ENCODE measurements at places on chromosomes 6 and 20.

DNA sequence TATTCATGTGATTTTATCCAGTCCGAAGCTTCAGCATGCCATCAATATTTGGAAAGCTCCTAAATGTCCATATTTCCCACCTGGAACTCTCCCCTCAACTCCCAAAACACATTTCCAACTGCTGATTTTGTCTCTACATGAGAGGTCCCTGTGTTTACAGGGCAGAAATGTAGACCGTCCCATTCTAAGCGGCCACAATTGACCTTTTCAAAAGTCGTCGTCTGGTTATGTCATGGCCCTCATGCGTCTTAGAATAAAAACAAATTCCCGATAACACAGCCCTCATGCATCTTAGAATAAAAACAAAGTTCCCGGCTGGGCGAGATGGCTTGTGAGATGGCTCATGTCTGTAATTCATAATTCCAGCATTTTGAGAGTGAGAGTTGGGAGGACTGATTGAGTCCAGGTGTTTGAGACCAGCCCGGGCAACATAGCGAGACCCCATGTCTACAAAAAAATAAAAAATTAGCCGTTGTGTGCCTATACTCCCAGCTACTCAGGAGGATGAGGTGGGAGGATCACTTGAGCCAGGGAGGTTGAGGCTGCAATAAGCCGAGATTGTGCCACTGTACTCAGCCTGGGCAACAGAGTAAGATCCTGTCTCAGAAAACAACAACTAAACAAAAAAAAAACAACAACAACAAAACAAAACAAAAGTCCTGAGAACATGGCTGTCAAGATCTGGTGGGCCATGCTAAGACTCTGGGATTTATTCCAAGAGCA is 6.4 kb upstream of the ZNF217 start:
- no peak for DNase-seq

DNA sequence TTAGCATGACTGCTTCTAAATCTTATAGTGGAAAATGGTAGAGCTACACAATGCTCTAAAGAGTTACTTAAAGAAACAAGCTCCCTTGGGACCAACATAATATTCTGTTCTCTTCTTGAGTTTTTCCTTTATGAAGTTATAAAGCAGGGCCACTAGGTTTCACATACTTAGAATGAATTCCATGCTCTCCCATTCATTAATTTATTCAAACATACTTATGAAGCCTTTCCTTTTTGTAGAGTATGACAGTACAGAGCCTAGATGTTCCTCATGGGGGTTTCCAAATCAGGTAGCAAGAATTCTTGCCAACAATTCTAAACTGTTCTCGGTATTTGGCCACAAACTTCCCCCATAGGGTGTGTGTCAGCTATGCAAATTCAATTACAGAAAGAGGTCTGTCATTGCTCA is 20.6 kb upstream of the FABP7 start:
- DNase-seq = no peak

- DNase-seq = no peak
These were observed 53.0 kb upstream of the NOP56 start for GRCh38 chr20:2599288-2600006.

DNA sequence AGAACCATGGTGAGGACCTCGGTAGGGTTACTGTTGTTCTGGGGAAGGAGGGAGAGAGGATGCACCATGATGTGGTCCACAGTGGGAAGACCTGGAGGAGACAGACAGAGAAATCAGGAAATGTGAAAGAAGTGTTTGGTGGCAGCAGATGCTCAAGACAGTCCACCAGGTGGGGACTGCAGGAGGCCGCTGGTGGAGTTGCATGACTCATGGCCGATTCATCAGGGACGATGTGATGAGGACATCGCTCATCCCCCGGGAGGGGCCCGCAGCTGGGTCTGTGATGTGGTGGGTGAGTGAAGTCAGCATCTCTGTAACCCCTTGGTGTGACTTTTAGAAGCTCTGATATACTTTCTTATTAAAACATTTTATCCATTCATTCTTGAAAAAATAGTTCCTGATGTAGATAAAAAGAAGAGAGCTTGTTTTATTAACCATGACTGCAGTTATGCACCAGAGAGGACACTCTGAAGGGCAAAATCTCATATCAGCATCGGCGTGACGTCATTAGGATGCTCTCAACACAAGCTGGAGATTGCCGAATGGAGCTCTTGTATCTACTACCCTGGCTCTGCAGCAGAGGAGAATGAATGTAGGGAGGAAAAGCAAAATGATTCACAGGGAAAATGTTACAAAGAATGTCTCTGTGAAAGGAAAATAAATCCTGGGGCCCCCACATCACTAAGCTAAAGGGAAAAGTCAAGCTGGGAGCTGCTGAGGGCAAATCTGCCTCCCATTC is 71.2 kb downstream of the RAMACL start:
- peak; percentile 79 for DNase-seq

GRCh38 chr20:60921022-60921622 is 330.9 kb upstream of the CDH4 start:
- peak; percentile 13 for DNase-seq

GRCh38 chr20:43383026-43383795 is 74.5 kb upstream of the SRSF6 start:
- DNase-seq = no peak

- no peak for DNase-seq
These were observed 141.3 kb upstream of the EXOC2 start for GRCh38 chr6:834190-834589.

DNA sequence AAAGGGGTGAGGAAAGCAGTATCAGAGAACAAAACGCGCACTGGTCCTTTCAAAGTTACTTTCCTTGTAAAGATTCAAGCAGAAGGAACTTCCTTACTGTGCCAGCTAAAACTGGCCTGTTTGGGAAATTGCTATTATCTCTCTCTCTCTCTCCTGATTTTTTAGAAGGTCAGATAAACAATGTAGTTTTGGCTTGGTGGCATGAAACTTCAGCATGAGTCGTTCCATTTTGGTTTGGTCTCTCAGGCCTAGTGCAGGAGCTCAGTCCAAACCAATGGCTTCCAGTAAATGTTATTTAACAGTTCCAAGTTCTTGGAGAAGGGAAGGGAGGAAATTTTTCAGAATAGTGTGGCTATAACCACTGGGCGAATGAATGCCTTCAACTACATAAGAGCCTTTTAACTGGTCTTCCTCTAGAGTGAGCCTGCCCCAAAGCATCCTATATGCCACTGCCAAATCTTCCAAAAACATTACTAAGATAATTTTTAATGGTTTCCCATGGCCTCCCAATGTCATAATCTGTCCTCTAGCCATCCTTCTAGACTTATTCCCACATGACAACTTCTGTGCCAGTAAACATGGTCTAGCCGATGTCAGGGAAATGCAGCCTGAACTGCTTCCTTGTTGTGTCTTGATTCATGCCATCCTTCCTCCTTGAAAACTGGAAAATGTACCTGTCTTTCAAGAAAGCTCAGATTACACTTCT is 9.1 kb upstream of the SNX9 start:
- peak; percentile 63 for DNase-seq

GRCh38 chr6:143964674-143965081 is 43.4 kb downstream of the PLAGL1 start:
- DNase-seq = no peak

DNA sequence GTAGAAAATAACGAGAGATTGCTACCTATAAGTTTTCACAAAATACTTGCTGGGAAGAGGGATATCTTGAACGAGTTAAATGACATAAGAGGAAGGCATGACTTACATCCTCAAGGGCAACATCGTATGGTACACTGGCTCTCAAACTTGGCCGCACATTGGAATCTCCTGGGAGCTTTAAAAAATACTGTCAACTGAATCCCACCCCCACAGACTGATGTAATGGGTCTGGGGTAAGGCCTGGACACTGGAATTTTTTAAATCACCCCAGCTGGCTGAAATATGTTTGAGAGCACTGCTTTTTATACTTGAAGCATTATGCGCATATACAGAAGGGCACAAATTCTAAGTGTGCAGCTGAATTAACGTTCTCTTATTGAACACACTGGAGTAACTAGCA is 8.0 kb upstream of the TSHZ2 start:
- DNase-seq = no peak

GRCh38 chr6:127514773-127515227 is 4.3 kb downstream of the MTCL3 start:
- peak; percentile 73 for DNase-seq

GRCh38 chr6:150702675-150703074 is 103.0 kb downstream of the PLEKHG1 start:
- DNase-seq = no peak

- DNase-seq = no peak
These were observed 147.8 kb downstream of the MACROD2 start for GRCh38 chr20:14142964-14143627.

DNA sequence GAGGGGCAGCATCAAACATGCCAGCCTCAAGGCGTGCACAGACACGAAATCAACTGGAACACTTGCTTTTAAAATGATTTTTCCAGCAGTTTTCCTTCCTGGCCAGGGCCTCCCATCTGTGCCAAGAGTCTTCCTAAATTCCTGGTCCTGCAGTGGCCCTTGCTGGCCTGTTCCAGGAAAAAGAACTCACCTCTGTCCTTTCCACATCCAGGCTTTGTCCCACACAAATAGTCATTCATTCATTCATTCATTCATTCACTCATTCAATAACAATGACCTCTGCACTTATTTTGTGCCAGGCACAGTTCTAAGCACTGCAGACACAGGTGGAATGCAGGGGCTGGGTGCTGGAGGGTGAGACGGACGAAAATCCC is 89.0 kb upstream of the CCDC167 start:
- DNase-seq = no peak

DNA sequence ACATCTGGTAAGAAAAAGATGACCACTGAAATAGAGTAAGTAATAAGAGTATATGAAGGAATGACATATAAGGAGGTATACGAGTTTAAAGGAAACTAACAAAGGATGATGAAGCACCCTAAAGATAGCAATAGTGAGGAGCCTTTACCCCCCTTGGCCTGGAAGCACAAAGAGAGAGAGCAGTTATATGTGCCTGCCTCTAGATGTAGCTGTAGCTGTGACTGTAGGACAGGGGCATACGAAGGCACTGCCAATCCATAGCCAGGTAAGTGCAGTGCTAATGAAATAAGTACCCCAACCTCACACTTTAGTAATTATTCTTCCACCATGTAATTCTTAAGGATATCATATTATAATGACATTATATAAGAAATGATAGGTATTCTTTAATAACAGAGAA is 90.1 kb upstream of the FKBP1C start:
- no peak for DNase-seq

DNA sequence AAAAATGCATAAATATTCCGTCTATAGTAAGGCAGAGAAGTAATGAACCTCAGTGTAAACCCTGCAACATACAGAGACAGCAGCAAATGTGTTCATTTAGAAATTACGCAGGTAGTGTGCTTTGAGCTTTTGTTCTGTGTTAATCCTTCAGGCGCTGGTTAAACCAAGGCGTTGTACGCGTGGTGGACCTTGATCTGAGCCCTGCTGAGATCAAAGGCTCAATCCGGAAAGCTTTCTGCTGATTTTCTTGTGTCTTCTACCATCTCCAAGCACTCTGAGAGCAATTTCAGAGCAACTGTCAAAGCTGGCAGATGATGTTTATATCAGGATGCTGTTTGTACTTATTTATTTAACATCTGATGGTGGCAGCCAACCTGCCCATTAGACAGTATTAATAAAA is 382.8 kb downstream of the CDH26 start:
- no peak for DNase-seq

DNA sequence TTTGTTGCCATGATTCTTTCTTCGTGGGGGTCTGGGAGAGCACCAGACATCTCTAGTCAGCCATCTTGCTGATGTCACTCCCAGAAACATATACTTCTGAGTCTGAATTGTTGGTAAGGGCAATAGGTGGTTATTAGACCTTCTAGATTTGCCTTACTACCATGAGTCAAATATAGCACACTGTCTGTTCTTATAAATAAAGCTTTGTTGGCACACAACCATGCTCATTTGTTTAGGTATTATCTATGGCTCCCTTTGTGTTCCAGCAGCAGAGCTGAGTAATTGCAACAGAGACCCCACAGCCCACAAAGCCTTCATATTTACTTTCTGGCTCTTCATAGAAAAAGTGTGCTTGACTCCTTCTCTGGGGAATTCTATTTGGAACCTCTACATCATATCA is 62.9 kb downstream of the CDH26 start:
- no peak for DNase-seq

GRCh38 chr6:73505142-73505541 is 15.7 kb downstream of the EEF1A1 start:
- no peak for DNase-seq

DNA sequence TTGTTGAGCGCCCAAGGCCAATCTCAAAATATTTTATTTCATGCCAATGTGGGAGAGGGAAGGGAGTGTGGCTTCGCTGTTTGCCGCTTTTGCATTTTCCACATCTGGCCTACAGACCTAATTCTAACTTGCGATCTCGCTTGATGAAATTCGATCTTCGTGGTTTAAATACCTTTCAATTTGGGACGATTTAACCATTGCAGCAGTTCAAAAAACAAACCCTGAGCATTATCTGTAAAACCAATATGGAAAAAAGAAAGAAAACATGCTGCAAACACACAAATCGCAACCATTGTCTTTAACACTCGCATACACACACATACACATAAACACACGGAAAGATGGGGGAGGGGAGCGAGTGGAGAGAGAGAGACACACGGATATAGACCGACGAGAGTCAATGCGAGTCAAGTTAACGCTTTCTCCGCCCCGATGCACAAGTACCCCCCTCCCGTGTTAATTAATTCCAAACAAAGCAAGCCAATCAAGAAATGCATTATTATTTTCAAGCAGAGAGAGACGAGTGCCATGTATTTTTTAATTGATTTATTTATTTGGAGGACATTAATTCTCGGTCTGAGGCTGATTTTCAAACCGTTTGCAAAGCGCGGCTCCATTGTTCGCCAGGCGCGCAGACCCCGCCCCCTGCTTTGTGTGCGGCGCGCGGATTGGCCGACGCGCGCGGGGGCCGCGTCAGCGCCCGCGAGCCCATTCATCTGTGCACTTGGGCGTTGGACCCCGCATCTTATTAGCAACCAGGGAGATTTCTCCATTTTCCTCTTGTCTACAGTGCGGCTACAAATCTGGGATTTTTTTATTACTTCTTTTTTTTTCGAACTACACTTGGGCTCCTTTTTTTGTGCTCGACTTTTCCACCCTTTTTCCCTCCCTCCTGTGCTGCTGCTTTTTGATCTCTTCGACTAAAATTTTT is at the start of gene MARCKS:
MARCKS (plus strand) TSS at position 721 of the 931 bp plus-strand sequence. CDS start 401 bp downstream, outside the sequence.
- DNase-seq = peak; percentile 92

GRCh38 chr6:150470960-150471665 is 102.3 kb downstream of the IYD start:
- no peak for DNase-seq

DNA sequence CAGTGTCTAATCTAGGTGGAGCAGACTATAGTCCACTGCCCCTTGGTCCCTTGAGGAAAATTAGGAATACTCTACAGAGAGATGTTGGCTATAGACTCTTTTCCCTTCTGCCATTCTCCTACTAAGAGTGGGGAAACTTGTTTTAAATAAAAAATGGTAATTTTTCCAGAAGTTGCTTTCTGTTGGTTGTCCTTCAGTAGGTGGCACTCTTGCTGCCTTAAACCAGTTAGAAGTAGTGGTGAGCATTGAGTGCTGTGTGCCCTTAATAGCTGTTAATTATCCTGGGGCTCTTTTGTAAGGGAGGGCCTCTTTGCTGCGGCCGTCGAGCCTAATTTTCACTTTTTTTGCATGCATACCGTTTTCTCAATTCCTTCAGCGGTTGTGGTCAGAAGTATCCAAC is 2.8 kb downstream of the CMTR1 start:
- no peak for DNase-seq

Measured in ELR (cell line).